ENCODE measurements at places on chromosomes 5 and 9.

DNA sequence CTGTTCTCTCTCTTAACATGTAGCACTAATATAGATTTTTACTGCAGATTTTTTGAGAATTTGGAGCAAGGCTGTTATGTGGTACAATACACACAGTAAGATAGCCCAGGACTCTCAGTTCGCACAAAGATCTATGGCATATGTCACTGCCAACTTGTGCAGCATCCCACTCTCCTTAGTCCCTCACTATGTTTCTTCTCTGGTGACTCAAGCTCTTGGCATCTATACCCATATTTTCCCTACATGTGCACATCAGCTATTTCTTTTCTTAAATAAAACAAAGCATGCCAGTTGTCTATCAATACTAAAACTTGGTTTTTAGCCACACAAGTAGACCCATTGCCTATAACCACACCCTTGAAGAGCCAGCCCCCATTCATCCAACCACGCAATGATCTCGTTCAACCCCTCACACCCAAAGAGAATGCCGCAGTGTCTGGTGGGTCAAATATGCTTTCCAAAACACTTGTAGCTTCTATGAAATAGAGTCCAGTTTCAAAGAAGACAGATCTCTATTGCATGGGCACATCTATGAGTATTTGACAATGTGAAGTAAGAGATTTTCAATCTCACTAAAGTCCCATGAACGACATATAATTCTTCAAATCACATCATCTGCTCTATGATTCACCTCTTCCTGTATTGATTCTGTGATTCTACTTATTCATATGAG, 18.2 kb upstream of the IL7R start:
- no peak for DNase-seq

GRCh38 chr9:3261484-3261883, 264.3 kb downstream of the RFX3 start:
- no peak for DNase-seq

DNA sequence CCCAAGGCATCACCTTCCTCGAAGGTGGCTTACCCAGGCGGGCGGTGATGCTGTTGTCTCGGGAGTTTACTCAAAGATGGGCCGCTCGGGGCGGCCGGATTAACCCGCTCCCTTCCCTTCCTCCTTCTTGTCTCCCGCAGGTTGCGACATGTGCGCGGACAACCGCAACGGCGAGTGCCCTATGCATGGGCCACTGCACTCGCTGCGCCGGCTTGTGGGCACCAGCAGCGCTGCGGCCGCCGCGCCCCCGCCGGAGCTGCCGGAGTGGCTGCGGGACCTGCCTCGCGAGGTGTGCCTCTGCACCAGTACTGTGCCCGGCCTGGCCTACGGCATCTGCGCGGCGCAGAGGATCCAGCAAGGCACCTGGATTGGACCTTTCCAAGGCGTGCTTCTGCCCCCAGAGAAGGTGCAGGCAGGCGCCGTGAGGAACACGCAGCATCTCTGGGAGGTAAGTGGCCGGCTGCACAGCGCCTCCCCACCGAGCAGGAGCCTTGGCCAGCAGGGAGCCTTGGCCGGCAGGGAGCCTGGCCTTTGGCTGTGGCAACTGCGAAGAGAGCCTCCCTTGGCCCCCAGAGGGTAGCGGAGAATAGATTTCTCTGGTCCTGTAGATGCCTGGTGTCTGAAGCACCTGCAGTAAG, 10.6 kb downstream of the PRDM6 start:
- DNase-seq: no peak

DNA sequence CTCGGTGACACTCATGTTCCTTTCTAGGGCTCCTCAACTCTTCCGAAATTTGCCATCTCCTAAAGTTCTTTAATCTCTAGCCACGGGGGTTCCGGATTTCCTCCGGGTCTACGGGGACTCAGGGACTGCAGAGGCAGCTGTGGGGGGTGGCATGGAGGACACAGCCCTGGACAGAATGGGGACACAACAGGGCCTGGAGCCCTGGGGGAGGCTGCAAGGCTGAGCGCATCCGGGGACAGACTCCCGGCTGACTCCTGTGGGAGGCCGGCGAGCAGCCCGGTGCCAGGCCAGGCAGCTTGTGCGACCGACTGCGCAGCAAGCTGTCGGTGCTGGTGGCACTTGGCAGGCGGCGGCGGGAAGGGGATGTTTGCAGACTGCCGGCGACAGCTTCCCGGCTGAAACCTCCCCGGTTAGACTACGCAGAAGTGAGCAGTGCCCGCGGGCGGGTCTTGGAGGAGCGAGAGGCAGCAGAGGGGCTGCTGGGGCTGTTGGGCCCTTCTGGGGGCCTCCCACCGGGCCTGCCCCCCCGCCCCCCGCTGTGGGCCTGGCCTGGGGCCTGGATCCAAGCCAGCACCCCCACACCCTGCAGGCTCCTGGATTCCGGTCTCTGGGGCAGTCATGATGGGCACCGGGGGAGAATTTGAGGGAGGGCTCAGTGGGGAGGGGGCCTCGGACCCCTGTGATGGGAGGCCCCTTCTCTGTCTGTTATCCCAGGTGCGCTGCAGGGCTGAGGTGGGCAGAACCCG, 28.7 kb upstream of the UBAC1 start:
- DNase-seq: no peak

- DNase-seq: peak; percentile 89
These were observed 17.8 kb upstream of the DPM2 start for GRCh38 chr9:127955294-127956015.

DNA sequence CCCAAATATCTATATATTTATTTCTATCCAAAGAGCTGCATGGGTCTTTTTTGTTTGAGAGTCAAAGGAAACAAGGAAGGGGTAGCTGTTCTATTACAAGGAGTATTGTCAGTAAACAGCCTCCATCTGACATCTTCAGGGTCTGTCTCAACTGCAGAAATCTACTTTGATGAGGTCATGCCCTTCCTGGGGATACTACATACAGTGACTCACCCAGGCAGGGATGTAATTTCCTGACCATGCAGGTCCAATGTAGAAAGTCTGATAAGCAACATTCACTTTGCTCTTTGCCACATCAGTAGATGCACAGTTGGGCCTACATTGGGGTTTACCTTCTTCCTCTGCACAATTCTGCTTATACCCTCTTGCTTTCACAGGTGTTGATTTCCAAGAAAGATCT, 165.5 kb downstream of the TLR4 start:
- DNase-seq: no peak

DNA sequence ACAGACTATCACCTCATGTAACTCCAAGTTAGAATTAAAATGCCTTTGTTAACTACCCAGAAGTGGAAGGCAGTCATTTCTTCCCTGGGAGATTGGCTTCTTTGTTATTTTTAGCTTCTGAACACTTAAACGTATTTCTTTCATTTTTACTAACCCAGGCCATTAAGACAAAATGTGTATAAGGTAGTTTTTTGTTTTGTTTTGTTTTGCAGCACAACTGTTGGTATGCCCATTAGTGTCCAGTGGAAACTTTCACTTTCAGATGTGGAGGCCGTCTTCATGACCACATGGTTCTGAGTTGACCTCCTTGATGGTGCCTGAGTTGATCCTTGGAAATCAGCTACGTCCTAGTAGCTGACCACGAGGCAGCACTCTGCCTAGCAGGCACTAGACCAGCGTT, 264.6 kb upstream of the ZNF608 start:
- no peak for DNase-seq

- no peak for DNase-seq
These were observed 155.5 kb upstream of the WWC1 start for GRCh38 chr5:168135897-168136296.

DNA sequence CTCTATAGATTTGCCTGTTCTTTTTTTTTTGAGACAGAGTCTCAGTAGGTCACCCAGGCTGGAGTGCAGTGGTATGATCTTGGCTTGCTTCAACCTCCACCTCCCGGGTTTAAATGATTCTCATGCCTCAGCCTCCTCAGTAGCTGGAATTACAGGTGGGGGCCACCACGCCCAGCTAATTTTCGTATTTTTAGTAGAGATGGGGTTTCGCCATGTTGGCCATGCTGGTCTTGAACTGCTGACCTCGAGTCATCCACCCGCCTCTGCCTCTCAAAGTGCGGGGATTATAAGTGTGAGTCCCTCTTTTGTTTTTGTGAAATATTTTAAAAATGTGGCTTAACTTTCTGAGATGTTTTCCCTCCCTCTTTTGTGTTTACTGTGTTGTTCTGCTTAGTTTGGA, 29.2 kb downstream of the HSPA4 start:
- DNase-seq: no peak

DNA sequence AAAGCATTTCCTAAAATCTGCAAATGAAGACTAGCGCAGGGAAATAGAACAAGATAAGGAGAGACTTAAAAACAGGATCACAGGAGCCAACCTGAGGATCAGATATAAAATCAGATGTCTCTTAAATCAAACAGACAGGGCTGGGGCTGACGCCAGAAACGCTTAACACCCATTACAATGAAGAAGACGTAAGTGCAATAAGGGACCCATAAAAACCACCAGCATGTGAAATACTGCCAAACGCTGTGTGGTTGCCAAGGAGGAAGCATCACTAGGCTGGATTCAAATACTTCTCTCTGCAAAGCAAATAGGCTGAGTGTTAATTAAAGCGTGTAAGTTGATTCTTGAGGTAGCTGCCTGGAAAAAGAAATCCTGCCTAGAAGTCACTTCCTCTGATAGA, 74.4 kb upstream of the ATP10B start:
- DNase-seq: no peak

DNA sequence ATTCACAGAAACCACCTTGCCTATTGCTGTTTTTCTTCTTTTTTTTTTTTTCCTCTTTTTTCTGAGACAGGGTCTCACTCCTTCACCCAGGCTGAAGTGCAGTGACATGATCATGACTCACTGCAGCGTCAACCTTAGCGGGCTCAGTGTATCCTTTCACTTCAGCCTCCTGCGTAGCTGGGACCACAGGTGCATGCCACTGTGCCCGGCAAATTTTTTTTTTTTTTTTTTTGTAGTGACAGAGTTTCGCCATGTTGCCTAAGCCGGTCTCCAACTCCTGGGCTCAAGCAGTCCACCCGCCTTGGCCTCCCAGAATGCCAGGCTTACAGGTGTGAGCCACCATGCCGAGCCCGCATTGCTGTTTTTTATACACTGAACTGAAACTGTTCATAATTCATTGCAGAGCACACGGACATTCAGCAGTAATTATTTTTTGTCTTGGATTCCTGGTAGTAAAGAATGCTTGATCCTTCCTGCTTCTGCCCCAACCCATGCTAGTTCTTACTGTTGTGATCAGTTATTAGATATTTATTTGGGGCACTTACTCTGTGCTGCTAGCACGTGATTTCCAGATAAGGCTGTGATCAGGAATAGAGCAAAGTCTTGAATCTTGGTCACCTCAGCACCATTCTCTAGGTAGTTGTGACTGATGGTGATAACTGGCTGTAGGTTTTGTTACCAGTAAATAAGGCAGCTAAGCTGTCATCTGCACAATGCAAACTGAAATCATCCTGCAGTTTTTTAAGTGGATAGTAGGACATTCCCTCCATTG, 14.0 kb downstream of the MAP3K1 start:
- DNase-seq: peak; percentile 70

- no peak for DNase-seq
These were observed 69.6 kb downstream of the CHSY3 start for GRCh38 chr5:129973716-129974426.

GRCh38 chr5:109454731-109455505, 45.1 kb upstream of the PJA2 start:
- DNase-seq: no peak

GRCh38 chr5:98637116-98637515, 136.3 kb upstream of the RGMB start:
- DNase-seq: no peak

GRCh38 chr5:66717455-66718373, 121.5 kb downstream of the MAST4 start:
- no peak for DNase-seq

- no peak for DNase-seq
These were observed 366.0 kb downstream of the HTR1A start for GRCh38 chr5:63596254-63596653.

DNA sequence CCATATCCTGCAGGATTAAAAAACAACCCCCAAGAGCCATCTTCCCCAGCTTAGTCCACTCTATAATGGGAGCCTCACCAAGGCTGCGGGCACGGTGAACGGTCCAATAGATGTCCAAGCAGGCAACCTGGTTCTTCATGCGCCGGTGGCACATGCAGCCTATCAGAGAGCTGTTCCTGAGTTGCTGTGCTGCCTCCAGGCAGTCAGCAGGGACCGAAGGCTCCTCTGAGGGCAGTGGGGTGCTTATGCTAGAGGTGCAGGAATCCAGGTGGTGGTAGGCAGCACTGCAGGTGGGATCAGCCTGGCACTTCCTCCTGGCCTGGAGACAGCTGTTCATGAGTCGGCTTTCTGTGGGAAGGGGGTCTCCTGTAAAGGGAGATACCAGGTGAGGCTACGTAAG, 10.2 kb downstream of the GFRA3 start:
- DNase-seq: no peak

- no peak for DNase-seq
These were observed 31.2 kb downstream of the JAKMIP2 start for GRCh38 chr5:147751156-147751830.

GRCh38 chr5:111507276-111507675, 5.1 kb downstream of the STARD4 start:
- DNase-seq: no peak

GRCh38 chr5:150159031-150159430, 3.4 kb upstream of the PDGFRB start:
- DNase-seq: no peak

- DNase-seq: no peak
These were observed 24.4 kb downstream of the NCS1 start for GRCh38 chr9:130196643-130197042.

DNA sequence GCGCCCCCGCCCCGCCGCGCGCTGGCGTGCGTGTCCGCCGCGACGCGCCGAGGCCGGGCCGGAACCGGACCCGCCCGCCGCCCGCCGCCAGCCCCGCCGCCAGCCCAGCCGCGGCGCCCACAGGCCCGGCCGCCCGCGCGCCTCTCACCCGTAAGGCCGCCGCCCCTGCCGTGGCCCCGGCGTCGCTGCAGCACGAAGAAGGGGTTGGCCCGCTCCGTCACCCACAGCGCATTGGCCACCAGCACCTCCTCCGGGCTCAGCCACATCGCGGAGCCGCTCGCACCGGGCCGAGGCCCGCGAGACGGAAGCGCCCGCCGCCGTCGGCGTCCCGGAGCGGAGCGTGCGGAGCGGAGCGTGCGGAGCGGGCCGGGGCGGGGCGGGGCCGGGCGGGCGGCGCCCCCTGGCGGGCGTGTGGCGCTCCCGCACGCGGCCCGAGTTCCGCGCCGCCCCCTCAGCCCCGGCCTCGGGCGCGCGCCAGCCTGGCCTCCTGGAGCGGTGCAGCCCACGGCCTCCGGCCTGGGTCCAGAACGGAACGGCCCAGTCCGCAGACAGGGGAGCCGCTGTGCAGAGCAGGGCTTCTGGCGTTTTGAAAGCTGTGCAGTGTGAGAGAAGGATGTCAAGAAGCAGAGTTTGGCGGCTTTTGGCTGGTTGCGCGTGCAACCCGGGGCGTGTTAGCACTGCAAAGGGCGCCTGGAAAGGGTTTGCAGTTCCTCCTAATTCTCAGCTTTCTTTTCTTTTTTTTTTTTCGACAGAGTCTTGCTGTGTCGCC, at the start of gene TBC1D9B:
TBC1D9B (minus strand) TSS at position 342 of the 769 bp plus-strand sequence; CDS start at position 266, 76 bp downstream.
- peak; percentile 73 for DNase-seq

DNA sequence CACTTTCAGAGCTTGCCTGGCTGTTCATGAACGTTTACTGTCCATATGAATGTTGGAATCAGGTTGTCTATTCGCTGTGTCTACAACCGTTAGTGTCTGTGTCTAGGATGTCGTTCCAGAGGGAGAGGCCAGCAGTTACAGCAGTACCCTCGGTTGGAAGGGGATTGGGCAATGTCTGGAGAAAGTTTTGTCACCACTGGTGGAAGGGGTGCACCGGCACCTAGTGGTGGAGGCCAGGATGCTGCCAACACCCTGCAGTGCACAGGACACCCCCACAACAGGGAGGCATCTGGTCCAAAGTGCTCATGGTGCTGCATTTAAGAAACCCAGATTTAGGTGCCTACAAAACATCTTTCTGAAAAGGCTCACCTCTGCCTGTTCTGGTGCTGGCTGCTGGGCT, 220.7 kb downstream of the FANCC start:
- no peak for DNase-seq

Data from CD4-positive, alpha-beta T cell treated with Interleukin-15 for 4 hours (primary cell).